Stimulated activated CD4-positive, alpha-beta T cell treated with anti-CD3 and anti-CD28 coated beads, TNF-alpha, amount 100 ng/mL, for 1 hour (primary cell): ENCODE measurements at places on chromosomes 16 and 17.

DNA sequence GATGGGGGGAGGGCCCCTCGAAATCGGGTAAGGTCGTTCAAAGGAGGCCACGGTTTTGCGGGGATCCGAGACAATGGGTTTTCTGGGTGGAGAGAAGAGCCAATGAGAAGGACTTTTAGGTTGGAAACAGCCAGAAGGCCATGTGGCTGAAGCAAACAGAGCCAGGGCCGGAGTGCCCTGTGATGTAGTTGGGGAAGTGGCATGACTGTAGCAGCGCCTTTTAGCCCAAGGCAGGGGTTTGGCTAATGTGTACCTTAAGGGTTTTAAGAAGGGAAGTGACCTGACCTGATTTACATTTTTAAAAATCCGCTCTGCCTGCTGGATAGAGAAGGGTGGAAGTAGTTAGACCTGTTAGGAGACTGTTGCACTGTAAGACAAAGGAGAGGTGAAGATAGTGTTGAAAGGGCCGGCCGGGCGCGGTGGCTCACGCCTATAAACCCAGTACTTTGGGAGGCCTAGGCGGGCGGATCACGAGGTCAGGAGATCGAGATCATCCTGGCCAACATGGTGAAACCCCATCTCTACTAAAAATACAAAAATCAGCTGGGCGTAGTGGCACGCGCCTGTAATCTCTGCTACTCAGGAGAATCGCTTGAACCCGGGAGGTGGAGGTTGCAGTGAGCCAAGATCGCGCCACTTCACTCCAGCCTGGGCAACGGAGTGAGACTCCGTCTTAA, 1.0 kb downstream of the LYRM1 start:
- DNase-seq: no peak

DNA sequence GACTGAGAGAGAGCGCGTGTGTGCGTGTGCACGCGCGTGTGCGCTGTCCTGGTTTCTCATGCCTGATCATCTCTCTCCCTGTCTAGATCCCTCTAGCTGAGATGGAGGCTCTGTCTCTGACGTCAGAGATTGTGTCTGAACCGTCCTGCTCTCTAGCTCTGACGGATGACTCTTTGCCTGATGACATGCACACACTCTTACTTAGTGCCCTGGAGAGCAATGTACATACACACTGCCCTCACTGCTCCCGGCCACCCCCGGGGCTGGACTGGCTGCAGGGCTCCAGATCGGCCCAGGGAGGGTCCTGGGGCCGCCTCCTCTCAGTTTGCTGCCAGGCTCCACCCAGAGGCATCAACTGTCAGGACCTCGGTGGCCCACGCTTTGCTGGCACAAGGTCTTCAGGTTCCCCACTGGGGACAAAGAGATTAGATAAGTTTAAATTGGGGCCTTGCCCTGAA, 13.1 kb upstream of the ABCC3 start:
- no peak for DNase-seq

DNA sequence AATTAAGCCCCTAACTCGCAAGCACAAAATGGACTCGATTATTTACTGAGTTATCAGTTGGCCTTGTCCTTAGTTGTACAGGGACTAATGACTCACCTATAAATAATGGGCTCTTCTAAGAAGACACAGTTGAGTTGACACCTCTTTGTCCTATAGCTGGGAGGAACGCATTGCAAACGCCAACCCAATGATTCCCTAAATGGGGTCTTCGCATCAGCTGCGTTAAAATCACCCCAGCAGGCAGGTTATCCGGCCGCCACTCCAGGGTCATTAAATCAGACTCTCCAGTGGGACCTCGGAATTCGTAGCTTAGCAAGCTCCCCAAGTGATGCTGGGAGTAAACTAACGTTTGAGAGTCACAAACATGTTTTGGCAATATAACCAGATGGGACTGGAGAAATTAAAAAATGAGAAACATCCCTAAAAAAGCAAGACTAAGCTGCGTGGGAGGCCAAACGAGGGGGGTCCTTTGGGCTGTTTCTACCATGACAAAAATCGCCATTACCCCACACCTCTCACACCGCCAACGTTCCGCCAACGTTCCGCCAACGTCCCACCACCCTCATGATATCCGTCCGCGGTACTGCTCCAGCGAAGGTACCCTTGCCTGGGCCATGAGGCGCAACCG, 932 bp upstream of the NFE2L1 start:
- DNase-seq: no peak

DNA sequence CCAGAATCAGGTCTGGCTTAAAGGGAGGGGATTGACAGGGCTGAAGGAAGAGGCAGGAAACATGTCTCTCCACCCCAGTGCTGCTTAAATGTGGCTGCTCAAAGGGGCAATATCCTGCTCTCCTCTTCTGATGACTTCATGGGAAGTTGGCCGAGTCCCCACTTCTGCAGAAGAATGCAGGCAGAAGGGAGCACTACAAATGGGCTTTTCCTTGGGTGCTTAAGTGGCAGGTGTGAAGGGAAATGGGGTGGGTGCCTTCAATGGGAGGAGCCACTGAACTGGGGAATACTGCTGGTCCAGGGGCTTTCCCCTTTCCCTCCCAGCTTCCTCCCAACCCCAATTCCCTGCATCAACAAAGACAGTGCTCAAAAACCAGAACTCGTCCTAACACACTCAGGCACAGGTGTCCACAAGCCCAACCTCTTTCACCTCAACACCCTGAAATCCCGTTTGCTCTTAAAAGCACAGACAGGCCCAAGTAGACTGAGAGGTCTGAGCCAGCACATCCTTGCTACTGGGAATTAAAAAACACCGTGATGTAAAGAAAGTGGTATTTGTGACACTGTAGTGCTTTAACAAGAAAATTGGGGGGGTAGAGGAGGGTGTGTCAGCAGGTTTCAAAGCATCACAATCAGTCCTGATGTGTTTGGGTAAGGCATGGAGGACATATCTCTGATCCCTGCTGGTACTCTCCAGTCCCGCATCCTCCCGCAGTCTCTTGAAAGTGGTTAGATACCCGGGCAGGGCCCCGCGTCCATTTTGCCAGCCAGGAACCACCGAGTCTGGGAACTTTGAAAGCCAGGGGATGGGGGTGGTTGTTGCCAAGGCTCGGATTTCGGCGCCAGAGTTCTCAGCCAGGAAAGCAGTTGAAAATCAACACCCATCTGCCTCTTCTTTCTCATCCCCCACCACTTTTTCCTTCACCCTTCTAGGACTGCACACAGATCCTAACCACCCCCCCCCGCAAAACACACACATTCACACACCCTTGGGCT, 1.6 kb downstream of the CA10 start:
- no peak for DNase-seq

DNA sequence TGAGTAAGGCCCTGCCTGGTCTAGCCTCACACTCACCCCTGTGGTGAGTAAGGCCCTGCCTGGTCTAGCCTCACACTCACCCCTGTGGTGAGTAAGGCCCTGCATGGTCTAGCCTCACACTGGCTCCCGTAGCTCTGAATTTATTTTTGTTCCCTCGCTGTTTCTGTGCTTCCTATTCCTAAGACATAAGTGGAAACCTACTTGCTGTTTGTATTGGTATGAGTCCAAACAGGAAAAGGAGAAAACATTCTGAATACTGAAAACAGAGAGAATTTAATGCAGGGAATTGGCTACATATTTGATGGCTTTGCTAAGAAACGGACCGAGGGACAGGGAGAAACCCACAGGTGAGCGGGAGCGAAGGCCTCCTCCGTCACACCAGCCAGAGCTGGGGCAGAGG, 267.8 kb downstream of the FOXL1 start:
- DNase-seq: no peak

- DNase-seq: no peak
Observed at GRCh38 chr16:74451951-74452758, 30.9 kb upstream of the CLEC18B start.

GRCh38 chr17:73291260-73291801, 20.5 kb downstream of the CDC42EP4 start:
- no peak for DNase-seq

DNA sequence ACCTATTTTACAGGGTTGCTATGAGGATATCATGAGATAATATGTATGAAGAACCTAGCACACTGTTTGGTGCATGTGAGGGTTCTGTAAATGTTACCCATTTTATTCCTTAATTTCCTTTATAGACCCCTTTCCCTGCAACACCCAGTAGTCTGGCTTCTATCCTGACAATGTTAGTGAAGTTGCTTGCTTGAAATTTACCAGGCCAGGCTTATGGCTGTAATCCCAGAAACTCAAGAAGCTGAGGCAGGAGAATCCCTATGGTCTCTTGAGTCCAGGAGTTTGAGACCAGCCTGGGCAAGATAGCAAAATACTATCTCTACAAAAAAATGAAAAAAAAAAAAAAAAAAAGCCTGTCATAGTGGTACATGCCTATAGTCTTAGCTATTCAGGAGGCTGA, 722.0 kb downstream of the MAF start:
- DNase-seq: no peak

DNA sequence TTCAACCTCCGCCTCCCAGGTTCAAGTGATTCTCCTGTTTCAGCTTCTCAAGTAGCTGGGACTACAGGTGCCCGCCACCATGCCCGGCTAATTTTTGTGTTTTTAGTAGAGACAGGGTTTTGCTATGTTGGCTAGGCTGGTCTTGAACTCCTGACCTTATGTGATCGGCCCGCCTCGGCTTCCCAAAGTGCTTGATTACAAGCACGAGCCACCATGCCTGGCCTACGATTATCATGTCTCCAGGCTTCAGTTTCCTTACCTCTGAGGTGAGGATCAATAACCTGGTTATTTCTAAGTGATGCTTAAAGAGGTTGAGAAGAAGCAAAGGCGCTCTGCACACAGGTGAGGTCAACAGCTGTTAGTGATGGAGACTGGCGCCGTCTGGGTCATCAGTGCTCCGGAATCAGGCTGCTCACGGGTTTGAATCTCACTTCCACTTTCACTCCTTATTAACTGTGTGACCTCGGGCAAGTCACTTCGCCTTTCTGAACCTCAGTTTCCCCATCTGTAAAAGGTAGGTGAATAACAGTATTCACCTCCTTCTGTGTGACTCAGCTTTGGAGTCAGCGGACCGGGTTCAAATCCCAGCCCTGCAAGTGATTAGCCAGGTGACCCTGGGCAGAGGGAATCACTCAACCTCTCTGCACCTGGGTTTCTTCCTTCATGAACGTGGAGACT, 745 bp upstream of the ABCC1 start:
- no peak for DNase-seq

GRCh38 chr17:12613566-12613965, 52.1 kb upstream of the MYOCD start:
- no peak for DNase-seq

- DNase-seq: no peak
Observed at GRCh38 chr16:4534151-4534790, 4.3 kb downstream of the CDIP1 start.
